Suppressor macrophage treated with lipopolysaccharide for 1 hour (primary cell): ENCODE measurements at places on chromosomes 7 and 10.

- no peak for DNase-seq
These were observed 2.7 kb upstream of the IGFBP3 start for GRCh38 chr7:45923818-45924217.

GRCh38 chr7:103051519-103051918 is 23.1 kb downstream of the FBXL13 start:
- DNase-seq: no peak

- peak; percentile 76 for DNase-seq
These were observed 16.1 kb downstream of the OGDH start for GRCh38 chr7:44622342-44623151.

GRCh38 chr7:81029511-81029910 is 110.7 kb upstream of the SEMA3C start:
- no peak for DNase-seq

DNA sequence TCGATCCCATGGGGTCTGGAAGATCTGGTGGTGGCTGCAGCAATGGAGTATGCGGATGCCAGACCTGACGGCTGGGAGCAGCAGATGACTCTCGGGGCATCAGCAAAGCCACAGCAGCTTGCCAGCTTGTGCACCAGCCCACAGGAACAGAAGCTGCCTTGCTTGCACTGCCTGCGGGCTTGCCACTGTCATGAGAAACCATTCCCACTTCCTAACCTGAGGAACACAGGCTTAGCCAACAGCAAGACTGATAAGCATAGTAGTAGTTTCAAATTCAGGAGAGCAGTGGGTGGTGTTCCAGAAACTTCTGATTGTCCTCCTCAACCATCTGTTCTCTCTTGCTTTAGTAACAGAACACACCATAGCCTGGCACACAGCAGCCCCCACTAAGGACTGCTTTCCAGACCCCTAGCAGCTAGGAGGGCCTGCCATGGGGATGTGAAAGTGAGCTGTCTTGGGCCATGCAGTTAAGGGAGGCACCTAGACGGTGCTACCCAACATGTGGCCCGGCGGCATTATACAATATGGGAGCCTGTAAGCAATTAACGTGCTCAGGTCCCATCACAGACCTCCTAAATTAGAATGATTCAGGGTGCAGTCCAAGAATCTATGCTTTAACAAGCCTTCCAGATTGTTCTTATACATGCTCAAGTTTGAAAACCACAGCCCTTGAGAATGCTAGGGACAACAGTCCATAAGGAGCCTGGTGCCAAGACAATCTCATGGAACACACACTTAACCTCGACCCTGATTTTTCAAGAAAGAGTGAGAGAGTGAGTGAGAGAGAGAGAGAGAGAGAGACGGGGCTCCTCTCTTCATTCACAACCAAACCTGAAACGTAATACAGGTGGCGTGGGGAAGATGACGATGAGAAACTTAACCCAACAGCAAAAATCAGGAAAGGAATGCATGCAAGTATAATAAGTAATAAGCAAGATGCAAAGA is 7.1 kb downstream of the ANXA11 start:
- DNase-seq: no peak

DNA sequence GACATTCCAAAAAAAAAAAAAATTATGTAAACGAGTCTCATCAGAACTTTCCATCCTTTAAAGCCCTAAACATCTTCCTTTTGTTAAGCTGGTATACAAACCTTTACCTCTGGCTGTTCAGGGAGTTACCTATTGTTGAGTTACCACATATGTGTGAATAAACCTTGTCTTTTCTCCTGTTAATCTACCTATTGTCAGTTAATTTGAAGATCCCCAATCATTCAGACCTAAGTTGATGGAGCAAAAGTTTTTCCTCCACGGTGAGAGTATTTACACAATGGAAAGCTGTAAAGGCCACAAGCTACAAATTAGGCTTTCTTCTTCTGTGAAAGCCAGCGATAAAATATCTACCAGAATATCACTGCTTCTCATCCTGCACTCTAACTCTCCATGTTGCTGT is 80.3 kb downstream of the SKAP2 start:
- DNase-seq: no peak

GRCh38 chr7:95897557-95898251 is 125.3 kb downstream of the DYNC1I1 start:
- DNase-seq: no peak

GRCh38 chr7:134602881-134603451 is 43.7 kb upstream of the BPGM start:
- DNase-seq: peak; percentile 7

DNA sequence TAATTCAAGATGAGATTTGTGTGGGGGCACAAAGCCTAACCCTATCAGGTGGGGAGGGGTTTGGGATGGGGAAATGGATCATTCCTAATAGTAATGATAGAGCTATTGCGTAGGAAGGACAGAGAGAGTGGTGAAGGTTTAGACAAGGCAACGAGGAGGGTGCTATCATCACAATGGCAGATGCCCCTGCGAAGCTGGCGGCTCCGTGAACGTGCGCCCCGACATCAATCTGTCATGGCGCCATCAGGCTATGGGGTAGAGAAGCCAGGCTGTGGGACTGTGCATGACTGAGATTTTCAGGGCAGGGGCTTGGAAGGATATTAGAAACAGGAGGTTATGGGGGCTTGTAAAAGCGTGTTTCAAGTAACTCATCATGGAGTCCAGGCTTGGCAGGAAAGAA is 157.6 kb downstream of the ITGA8 start:
- DNase-seq: no peak

- DNase-seq: no peak
These were observed 478.6 kb downstream of the GRID1 start for GRCh38 chr10:85888004-85888403.

DNA sequence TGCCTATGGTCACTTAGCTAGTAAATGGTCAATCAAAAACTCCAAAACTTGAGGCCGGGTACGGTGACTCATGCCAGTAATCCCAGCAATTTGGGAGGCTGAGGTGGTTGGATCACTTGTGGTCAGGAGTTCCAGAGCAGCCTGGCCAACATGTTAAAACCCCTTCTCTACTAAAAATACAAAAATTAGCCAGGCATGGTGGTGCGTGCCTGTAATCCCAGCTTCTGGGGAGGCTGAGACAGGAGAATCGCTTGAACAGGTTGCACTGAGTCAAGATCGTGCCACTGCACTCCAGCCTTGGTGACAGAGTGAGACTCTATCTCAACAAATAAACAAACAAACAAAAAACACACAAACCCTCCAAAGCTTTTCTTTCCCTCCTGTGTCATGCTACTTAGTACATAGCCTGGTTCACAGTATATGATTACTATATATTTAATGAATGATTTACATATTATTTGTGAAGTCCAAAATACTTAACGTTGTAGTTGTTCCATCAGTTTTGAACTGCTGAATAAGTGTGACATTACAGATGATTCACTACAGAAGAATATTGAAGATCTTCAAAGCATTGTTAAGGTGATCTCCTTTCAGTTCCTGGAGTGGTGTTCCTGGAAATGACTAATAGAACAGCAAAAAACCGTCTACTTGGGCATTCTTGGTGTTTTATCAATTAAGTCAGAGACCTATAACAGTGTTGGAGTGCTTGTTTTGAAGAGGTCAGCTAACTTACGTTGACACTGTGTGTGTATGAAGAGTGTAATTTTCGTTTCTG is 72.9 kb downstream of the ADK start:
- no peak for DNase-seq
